ENCODE measurements at places on chromosomes 7 and 10.

GRCh38 chr7:106356-106755, 86.0 kb upstream of the FAM20C start:
- DNase-seq: no peak

DNA sequence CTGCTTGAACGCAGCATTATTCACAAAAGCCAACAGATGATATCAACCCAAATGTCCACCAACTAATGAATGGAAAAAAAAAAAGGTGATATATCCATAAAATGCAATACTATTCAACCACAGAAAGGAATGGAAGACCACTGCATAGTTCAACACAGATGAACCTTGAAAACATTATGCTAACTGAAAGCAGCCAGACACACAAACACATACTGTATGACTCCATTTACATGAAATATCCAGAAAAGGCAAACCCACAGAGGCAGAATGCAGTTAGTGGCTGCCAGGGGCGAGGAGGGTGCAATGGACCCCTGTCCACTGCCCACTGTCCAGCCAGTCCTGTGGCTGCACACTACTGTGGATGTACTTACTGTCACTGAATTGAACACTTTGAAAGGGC, 36.6 kb downstream of the KIAA1549 start:
- DNase-seq: no peak

- no peak for DNase-seq
Observed at GRCh38 chr10:121597504-121598262, 561 bp downstream of the FGFR2 start.

- no peak for DNase-seq
Observed at GRCh38 chr10:64103750-64104470, 582.7 kb downstream of the REEP3 start.

DNA sequence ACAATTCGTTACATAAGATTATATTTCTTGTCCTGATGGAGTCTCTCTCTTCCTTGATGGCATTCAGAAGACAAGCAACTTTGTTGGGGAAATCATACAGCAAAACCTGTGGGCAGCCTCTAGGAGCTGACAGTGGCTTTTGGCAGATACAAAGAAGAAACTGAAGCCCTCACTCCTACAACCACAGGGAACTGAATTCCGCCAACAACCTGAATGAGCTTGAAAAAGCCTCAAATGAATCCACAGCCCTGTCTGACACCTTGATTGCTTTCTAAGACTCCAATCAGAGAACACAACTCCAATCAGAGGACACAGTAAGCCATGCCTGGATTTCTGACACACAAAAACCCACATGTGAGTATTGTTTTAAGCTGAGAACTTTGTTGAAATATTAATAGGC, 576.8 kb upstream of the LRRTM3 start:
- DNase-seq: no peak

DNA sequence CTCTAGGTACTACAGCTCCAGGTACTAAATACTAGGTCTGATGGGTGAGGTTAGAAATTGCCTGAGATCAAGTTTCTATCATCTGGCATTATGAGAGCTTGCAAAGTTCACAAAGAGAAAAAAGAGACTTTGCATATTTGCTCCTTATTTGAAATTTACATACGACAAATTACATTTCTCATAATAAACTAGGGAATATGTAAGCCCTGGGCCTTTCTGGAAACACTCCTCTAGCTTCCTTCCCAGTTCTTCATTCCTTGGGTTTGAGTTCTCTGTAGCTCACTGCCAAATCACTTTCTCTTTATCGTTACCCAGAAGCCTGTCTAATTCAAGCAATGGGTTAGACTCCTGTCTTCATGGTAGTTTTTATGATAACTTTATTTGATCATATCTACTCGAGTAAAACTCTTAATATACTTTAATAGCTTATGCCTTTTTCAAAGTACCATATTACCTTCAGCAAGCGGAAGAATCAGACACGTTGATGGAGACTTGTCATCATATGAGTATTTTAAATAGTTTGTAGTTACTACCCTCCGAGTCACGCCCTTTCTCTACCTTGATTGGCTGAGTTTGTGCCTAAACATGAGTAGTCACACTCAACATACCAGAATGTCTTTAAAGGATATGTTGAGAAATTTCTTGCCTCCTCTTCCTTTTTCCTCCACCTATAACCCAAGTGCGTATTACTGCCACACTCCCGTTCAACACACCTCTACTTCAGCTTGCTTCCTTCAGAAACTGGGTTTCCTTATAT, 150.5 kb downstream of the DKK1 start:
- DNase-seq: no peak

DNA sequence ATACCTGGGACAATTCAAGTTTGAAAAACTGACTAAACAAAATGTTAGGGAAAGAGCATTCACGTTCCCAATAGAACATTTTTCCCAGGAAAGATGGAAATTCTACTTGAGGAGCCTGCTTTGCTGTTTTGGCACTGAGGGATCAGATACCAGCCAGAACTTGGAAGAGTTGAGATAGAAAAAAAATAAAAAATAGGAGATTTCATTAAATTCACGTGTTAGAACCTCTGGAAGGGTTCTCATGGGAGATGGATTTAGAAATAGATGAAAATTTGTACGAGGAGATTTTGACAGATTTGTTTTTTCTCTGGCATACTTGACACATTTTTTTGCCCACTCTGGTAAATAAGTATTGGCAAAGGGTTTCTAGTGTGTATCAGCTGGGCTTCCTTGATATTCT, 63.7 kb downstream of the CELF2 start:
- no peak for DNase-seq

- no peak for DNase-seq
Observed at GRCh38 chr10:79375321-79376077, 28.2 kb downstream of the PPIF start.

- no peak for DNase-seq
Observed at GRCh38 chr7:100575206-100575631, 1.5 kb upstream of the SAP25 start.

GRCh38 chr10:95537542-95537927, 23.6 kb downstream of the SORBS1 start:
- no peak for DNase-seq

DNA sequence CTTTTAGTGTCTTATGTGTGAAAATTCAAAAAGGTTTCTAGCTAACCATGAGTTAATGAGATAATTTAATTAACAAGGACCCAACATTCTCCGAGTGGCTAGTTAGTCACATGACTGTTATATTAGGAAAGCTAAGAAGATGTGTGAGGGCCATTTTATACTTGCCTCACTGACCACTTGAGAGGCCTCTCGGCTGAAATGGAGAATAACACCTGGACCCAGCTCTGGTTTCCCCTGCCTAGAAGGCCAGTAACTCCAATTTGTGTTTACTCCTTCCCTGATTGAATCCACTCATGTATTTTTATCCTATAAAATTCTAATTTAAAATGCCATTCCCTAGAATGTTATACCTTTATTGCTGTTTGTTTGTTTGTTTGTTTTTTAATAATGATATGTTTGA, 1091.2 kb downstream of the KCNMA1 start:
- DNase-seq: no peak

DNA sequence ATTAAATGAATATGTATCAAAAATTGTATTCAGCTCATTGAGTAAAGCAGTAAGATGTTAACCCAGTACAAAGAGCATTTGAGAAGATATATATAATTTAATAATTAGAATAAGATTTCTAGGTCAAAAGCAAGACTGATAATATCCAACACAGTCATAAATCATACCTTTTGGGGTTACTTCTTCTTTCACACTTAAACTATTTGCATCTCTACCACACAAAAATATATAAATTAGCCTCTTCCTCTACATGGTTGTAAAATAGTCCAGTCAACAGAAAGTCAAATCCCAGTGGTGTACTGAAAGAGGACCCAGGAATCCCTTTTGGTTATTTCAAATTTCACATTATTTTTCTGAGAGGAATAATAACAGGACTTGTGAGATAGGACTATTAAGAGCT, 204.6 kb upstream of the INHBA start:
- DNase-seq: no peak

GRCh38 chr7:87833130-87833529, 43.0 kb downstream of the SLC25A40 start:
- DNase-seq: no peak

- DNase-seq: no peak
Observed at GRCh38 chr10:132659206-132660091, 121.9 kb downstream of the INPP5A start.

DNA sequence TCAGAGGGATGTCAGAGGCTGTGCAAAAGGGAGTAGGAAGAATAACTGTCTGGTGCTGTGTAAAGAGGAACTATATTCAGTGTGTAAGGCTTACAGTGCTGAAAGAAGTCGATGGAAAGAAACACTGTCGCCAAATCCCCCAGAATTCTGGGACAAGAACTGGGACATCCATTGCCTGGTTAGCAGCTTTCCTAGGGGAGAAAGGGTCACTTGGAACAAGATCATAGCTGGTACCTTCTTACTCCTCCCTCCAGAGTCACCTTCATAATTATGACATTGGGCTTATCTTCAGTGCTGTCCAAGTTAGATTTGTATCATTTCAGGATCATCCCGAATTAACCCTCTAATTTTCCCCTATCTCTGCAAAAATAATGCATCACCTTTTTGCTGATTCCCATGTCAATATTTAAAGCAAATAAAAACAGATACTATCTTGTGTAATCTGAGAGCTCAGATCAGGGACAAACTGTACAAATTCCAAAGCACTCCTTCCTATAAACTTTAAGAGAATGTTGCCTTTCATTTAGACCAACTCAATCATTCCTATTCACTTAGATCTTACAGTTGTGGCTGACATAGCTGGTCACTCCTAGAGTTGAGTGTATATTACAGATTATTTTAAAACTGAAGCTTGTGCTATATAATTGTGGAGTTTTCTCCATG, 96.5 kb downstream of the DNAH11 start:
- no peak for DNase-seq

- no peak for DNase-seq
Observed at GRCh38 chr10:98320486-98321185, 52.6 kb upstream of the LOXL4 start.

DNA sequence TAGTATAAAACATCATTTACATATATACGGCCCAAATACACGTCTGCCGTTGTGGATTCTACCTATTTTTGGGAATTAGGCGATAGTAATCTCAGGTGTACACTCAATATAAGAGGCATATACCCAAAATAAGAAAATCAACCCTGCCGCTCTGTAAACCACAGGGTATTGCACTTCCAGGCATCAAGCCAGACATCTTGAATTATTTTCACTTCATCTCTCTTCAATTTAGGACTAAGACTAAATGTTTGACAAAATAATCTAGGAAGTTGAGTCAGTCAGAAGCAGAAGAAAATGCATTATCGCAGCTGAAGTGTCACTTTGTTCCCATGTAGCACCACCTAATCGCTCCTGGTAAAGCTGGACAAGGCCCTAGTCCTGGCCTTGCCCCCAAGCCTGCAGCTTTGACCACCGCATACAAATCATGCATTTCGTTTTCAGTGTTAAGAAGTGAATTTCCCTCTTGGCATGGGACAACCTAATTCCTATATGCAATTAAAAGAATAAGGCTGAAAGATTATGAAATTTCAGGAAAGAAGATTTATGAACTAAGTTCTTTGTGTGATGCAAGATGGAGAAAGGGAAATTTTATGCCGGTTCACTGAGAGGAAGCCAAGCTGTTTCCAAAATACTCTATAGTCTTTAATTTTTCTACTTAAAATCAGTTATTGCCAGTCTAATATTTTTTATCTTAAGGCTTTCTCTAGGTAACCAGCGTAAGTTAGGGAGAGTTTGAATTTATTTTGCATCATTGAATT, 26.0 kb downstream of the CABCOCO1 start:
- DNase-seq: no peak

DNA sequence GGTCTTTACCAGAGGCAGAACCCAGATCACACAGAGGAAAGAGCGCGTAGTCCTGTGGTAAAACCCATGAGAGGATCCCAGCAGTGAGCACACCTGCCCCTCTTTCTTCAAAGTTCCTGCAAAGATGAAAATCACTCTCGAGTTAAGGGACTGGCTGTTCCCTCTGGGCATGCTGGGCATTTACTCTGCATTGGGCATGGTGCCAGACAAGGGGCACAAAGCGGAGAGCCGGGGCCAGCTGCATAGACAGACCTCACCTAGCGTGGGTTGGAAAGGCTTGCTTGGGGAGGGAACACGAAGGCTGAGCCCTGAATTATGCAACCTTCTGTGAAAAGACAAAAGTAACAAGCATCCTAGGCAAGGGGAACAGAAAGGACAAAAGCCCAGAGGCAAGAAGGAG, 120.0 kb upstream of the TCERG1L start:
- DNase-seq: no peak

DNA sequence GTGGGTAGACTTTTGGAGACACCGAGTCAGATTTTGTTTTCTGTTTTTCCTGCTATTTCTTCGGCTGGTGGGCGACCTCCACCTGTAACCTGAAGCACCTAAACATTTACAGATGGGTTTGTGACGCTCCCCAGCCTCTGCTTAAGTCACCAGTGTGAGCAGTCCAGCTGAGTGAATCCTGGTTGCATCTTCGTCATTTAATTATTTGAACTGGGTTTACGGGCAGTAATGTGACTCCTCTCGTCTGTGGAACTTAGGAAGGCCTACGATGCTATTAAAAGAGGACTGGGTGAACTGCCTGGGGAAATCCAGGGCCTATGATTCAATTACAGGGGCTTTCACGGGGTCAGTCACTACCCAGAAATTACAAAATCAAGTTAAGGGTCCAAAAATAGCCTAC, 52.5 kb downstream of the WNT2 start:
- DNase-seq: no peak

- no peak for DNase-seq
Observed at GRCh38 chr10:70510453-70510852, 31.9 kb downstream of the PALD1 start.

DNA sequence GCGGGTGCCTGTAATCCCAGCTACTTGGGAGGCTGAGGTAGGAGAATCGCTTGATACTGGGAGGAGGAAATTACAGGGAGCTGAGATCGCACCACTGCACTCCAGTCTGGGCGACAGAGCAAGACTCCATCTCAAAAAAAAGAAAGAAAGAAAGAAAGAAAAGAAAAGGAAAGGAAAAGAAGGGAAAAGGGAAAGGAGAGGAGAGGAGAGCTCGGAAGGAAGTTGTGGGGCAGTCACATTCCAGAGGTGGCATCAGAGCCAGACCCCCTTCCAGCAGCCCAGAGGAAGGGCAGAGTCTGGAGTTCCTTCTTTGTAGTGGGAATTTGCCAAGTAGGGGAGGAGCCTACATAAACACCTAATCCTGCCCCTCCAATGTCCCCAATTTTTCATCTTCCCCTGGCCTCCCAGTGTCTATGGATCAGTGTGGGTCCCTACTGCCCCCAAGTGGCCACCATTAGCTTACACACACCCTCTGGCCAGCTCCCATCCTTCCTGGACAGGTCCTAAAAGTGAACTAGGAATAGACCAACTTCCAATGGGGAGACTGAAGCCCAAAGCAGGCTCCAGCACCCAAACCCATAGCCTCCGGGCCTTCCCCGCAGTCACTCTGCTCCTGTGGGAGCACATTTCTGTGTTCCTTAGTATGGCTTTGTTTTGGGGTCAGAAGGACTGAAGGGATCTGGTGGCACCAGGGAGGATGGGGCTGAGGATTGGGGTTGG, 39.6 kb upstream of the HSPB1 start:
- no peak for DNase-seq

- DNase-seq: no peak
Observed at GRCh38 chr10:45373576-45374349, at the start of gene ALOX5. ALOX5 (plus strand) TSS chr10:45374216; CDS start chr10:45374280, 64 bp downstream.
